ENCODE measurements at places on chromosomes 16 and 17. TPM values are rescaled to one million over a fixed set of nuclear protein-coding genes. Genes with fewer than 3 reads are reported as not detected.

DNA sequence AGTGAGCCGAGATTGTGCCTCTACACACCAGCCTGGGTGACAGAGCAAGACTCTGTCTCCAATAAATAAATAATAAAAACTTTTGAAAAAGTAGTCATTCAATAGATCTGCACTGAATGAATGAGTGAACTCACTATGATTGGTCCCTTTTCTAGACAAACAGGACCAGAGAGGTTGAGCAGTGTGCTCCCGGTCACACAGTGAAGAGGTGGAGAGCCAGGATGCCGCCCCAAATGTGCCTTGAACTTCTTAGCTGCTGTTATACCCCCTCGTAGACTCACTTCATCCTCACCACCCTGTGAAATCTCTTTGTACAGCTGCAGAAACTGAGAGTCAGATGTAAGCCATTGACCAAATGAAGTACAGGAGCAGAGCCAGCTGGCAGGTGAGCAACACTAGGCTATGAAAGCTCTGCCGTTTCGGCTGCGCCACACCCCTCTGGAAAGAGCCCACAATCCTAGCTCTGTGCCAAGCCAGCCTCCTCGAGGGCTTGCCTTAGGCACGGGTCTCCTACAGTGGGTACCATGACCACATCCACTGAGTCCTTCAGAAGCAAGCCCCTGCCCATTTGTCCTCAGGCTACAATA, 7.8 kb upstream of the KIAA0513 start:
- H3K4me3 ChIP-seq, result no peak overlapping the region
- peaks cover 12% of the 10 kb centered on the region for H3K27me3 ChIP-seq
- DNase-seq, result no peak

DNA sequence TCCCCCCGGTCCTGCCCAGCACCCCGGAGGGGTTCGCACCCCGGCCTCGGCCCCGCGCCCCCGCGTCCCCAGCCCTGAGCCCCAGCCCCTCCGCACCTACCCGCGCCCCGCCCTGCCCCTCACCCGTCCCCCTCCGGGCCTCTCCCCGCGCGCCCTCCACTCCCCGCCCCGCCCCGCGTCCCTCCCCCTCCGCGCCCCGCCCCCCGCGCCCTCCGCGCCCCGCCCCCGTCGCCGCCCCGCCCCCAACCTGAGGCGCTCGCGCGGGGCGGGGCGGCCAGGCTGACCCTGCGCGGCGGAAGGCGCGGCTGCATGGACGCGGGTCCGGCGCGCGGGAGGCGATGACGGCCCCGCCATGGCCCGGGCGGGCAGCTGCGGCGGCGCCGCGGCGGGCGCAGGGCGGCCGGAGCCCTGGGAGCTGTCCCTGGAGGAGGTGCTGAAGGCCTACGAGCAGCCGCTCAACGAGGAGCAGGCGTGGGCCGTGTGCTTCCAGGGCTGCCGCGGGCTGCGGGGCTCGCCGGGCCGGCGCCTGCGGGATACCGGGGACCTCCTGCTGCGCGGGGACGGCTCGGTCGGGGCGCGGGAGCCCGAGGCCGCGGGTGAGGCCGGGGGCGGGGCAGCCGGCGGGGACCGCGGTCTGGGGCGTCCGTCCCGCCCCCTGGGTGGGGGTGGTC, at the start of gene SPIRE2:
Gene SPIRE2, plus strand, starts transcription at position 277 of the 671 bp plus-strand sequence. Its CDS starts 76 bp downstream, at position 353.
- peaks cover 5% of the 10 kb centered on the region for H3K4me1 ChIP-seq
- H3K27me3 ChIP-seq, result peaks cover 44% of the 10 kb centered on the region
- peak; percentile 77 for DNase-seq
- no peaks in the 10 kb centered on the region for H3K36me3 ChIP-seq
- H3K4me3 ChIP-seq, result peak within 1 kb of the TSS; percentile 8

GRCh38 chr17:9475101-9475658, 100.4 kb downstream of the STX8 start:
- H3K4me1 ChIP-seq, result peaks cover 19% of the 10 kb centered on the region
- peaks cover 2% of the 10 kb centered on the region for H3K36me3 ChIP-seq
- no peak overlapping the region for H3K27ac ChIP-seq
- DNase-seq, result no peak

- H3K4me3 ChIP-seq, result no peak overlapping the region
- H3K27ac ChIP-seq, result no peak overlapping the region
- no peaks in the 10 kb centered on the region for H3K4me1 ChIP-seq
- no peak for DNase-seq
- peaks cover 27% of the 10 kb centered on the region for H3K36me3 ChIP-seq
Measured at GRCh38 chr17:80919331-80920311, 72.0 kb upstream of the CHMP6 start.

DNA sequence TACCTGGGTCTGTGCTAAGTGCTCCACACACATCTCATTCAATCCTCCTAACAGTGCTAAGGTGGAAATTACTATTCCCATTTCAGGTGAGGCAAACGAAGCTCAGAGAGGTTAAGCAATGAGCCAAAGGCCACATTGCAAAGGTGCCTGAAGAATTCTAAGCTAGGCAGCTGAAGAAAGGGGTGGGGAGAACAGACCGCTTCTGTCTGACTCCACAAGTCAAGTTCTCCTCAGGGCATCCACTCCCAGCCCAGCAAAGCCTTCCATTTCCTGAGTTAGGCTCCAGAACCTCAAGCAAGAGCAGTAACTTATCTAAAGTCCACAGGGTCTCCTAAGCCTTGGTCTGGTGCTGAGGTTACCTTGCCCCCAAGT, 27.0 kb upstream of the MRPS23 start:
- H3K4me1 ChIP-seq, result peaks cover 10% of the 10 kb centered on the region
- H3K27me3 ChIP-seq, result peaks cover 66% of the 10 kb centered on the region
- no peaks in the 10 kb centered on the region for H3K36me3 ChIP-seq
- H3K27ac ChIP-seq, result no peak overlapping the region

- no peak for DNase-seq
- peaks cover 58% of the 10 kb centered on the region for H3K27me3 ChIP-seq
- no peak overlapping the region for H3K4me3 ChIP-seq
- H3K4me1 ChIP-seq, result no peaks in the 10 kb centered on the region
Measured at GRCh38 chr16:79648826-79649225, 48.3 kb upstream of the MAF start.

GRCh38 chr16:81879625-81880024, 100.5 kb downstream of the PLCG2 start:
- H3K27ac ChIP-seq, result no peak overlapping the region
- no peak for DNase-seq
- peaks cover 3% of the 10 kb centered on the region for H3K36me3 ChIP-seq
- no peak overlapping the region for H3K4me3 ChIP-seq
- H3K27me3 ChIP-seq, result no peaks in the 10 kb centered on the region

DNA sequence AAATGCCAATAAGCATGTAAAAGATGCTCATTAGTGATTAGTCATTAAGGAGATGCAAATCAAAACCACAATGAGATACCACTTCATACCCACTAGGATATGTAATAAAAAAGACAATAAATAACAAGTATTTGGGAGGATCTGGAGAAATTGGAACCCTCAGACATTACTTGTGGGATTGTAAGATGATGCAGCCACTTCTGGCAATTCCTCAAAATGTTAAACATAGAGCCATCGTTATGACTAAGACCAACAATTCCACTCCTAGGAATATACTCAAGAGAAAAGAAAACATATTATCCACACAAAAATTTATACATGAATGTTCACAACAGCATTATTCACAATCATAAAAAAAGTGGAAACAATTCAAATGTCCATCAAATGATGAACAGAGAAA, 336.2 kb upstream of the PMFBP1 start:
- H3K27me3 ChIP-seq, result no peaks in the 10 kb centered on the region
- no peak overlapping the region for H3K27ac ChIP-seq
- no peaks in the 10 kb centered on the region for H3K36me3 ChIP-seq
- no peak for DNase-seq
- H3K4me1 ChIP-seq, result no peaks in the 10 kb centered on the region

DNA sequence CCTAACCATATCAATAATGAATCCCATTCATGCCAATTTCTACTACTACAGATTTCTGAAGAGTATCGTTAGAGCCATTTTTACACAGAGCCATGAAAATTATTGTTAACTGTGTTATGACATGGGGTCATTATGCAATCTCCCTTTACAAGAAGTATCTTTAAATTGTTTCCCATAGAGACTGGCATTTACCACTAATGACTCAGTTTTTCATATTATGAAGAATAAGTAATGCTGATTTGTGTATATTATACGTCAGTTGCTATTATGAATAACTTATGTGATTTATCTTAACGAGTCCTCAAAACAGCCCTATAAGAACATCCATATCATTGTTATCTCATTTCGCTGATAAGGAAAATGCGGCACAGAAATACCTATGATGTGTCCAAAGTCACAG, 173.8 kb downstream of the KCNJ2 start:
- peaks cover 5% of the 10 kb centered on the region for H3K4me1 ChIP-seq
- no peak for DNase-seq
- H3K4me3 ChIP-seq, result no peak overlapping the region
- H3K27me3 ChIP-seq, result no peaks in the 10 kb centered on the region
- H3K36me3 ChIP-seq, result no peaks in the 10 kb centered on the region

GRCh38 chr17:19753661-19754463, 5.8 kb upstream of the ALDH3A1 start:
- peaks cover 36% of the 10 kb centered on the region for H3K27me3 ChIP-seq
- no peak overlapping the region for H3K4me3 ChIP-seq
- peaks cover 4% of the 10 kb centered on the region for H3K4me1 ChIP-seq
- no peak for DNase-seq
- no peak overlapping the region for H3K27ac ChIP-seq

GRCh38 chr16:6146874-6147425, 1049.4 kb upstream of the EEF2KMT start:
- DNase-seq, result no peak
- no peaks in the 10 kb centered on the region for H3K27me3 ChIP-seq
- H3K27ac ChIP-seq, result no peak overlapping the region

DNA sequence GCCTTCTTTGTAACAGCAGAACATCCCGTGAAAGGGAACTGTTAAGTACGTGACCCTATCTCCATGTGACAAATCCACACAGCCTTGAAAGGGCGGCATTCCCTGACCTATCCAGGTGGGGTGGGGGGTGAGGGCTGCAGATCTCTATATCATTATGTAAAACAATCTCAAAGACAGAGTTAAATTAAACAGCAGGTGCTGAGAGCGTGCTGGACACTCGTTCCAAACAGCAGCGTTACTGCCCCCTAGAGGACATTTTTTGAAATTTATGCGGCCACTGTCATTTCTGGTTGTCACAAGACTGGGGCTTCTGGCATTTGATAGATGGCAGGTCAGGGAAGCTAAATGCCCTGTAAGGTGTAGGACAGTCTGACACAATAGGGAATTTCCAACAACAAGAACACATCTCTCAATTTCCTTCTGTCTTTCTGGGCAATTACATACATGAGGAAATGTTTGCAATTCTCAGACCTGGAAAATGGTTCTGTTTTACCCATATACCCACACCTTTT, 6.7 kb upstream of the SLC25A39 start:
- H3K4me3 ChIP-seq, result no peak overlapping the region
- H3K36me3 ChIP-seq, result no peaks in the 10 kb centered on the region
- H3K4me1 ChIP-seq, result peaks cover 13% of the 10 kb centered on the region
- no peaks in the 10 kb centered on the region for H3K27me3 ChIP-seq

GRCh38 chr16:78684030-78684611, 584.7 kb downstream of the WWOX start:
- H3K27me3 ChIP-seq, result no peaks in the 10 kb centered on the region
- no peak for DNase-seq
- no peak overlapping the region for H3K4me3 ChIP-seq
- H3K36me3 ChIP-seq, result no peaks in the 10 kb centered on the region
- H3K4me1 ChIP-seq, result no peaks in the 10 kb centered on the region
- H3K27ac ChIP-seq, result no peak overlapping the region

- H3K4me3 ChIP-seq, result no peak overlapping the region
- H3K36me3 ChIP-seq, result no peaks in the 10 kb centered on the region
- H3K4me1 ChIP-seq, result no peaks in the 10 kb centered on the region
- no peaks in the 10 kb centered on the region for H3K27me3 ChIP-seq
- H3K27ac ChIP-seq, result no peak overlapping the region
Measured at GRCh38 chr16:1014771-1015495, 33.4 kb downstream of the SOX8 start.

GRCh38 chr16:80047842-80048241, 447.3 kb upstream of the MAF start:
- no peaks in the 10 kb centered on the region for H3K4me1 ChIP-seq
- no peak for DNase-seq
- no peaks in the 10 kb centered on the region for H3K36me3 ChIP-seq
- no peak overlapping the region for H3K27ac ChIP-seq

DNA sequence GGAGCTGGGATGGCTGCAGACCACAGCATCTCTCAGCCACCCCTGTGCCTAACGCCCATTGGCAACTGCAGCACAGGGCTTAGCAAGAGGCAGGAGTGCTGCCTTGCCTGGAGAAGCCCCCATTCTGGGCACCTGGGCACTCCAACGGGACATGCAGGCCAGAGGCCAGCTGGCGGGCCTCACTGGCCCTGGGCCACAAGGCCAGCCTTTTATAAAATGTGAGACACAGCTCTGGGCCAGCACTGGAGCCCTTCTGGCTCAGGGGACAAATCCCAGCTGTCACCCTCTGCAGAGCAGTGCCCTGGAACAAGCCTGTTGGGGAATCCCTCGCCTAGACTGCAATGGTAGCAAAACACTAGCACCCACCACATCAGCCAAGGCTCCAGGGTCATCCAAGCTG, 171.8 kb downstream of the WSCD1 start:
- no peak overlapping the region for H3K27ac ChIP-seq
- peaks cover 7% of the 10 kb centered on the region for H3K27me3 ChIP-seq
- H3K4me1 ChIP-seq, result no peaks in the 10 kb centered on the region
- H3K36me3 ChIP-seq, result no peaks in the 10 kb centered on the region
- H3K4me3 ChIP-seq, result no peak overlapping the region

DNA sequence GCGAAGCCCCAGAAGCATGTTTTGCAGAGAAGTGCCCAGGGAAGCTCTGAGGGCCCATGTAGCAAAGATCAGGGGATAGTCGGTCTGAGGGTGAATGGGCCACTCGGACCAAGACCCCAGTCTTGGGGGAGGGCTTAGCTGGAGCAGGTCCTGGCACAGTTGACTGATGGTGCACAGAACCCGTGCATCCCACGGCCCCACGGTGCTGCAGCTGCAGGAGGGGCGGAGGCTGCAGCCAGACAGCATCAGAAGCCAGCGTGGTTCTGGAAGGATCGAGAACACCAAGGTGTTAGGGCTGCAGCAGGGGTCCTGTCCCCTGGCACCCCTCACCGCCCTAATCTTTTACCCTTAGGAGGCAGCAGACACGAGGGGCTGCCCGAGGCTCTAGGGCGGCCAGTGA, 6.5 kb upstream of the MC1R start:
- no peak for DNase-seq

GRCh38 chr17:17153071-17153470, 53.1 kb downstream of the PLD6 start:
- no peak overlapping the region for H3K27ac ChIP-seq
- H3K27me3 ChIP-seq, result no peaks in the 10 kb centered on the region
- H3K4me3 ChIP-seq, result no peak overlapping the region

KRTAP9-8 gene
- total RNA-seq, result not detected

KRT20 gene
- not detected for total RNA-seq

PRAC2 gene
- not detected for total RNA-seq

VPS25 gene
- 77.8 TPM for total RNA-seq

KRTAP4-3 gene
- not detected for total RNA-seq

EMP2 gene
- not detected for total RNA-seq

COX6A2 gene
- total RNA-seq, result not detected

Data from activated CD8-positive, alpha-beta memory T cell treated with anti-CD3 and anti-CD28 coated beads, Interleukin-2, amount 10 ng/mL, durations not matched to agents 7 days and 5 days (primary cell).